ENCODE measurements at places on chromosomes 6 and 20.
A peak's percentile ranks its signal among the peaks of the same experiment; 100 is the strongest.

DNA sequence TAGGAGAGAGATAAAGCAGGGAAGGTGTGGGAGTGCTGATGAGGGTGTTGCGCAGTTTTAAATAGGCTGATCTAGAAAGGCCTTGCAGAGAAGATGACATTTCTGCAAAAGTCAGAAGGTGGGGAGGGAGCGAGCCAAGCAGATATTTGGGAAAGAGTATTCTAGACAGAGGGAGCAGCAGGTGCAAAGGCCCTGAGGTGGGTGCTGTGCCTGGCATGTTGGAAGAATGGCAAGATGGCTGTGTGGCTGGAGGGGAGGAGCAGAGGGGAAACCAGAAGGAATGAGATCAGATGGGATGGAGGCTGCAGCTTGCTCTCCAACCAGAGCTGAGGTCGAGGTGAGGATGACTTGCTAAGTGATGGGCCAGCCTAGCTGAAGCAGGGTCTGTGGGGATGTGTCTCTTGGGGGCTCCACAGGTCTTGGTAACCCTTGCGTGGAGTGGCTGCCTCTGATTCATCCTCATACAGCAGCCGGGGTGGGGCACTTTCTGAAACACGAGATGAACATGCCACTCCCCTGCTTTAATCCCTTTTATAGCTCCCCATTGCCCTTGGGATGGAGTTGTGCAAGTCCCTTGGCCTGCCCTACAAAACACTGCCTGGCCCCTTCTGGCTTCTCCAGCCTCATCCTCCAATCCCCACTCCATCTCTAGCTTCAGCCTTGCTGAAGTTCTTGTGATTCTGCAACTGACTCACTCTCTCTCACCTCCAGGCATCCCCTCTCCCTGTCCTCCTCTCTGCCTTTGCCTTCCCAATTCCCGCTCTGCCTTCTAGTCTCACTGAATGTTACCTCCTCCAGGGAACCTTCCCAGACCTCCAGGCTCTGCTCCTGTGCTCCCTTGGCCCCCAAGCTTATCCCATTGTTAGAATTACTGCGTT lies 94.1 kb downstream of the CDH22 start:
- no peak for DNase-seq

- DNase-seq, result no peak
Measured at GRCh38 chr6:18324706-18325042, 60.3 kb upstream of the DEK start.

- no peak for DNase-seq
Measured at GRCh38 chr20:23165307-23165750, 79.2 kb upstream of the CD93 start.

- no peak for DNase-seq
Measured at GRCh38 chr6:161374971-161375873, 101.4 kb upstream of the AGPAT4 start.

GRCh38 chr20:58669287-58670006 lies 18.4 kb downstream of the STX16 start:
- no peak for DNase-seq

DNA sequence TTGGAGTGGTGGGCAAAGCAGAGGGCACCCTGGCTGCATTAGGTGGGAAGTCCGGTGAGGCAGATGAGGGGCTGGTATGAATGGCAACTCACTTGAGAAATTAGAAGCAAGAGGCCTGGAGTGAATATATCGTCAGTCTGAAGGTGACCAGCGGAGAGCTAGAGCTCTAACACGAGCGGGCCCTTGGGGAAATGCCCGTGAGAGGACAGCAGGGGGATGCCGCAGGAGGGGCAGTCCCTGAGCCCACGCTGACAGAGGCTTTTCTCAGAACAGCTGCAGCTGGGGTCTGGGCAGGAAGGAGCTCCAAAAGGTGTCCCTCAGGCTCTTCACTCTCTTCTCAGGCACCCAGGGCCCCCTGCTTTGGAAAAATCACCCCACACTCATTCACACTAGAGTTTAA lies 32.0 kb upstream of the CD93 start:
- DNase-seq, result no peak

GRCh38 chr6:141682391-141682790 lies 450.3 kb upstream of the GJE1 start:
- DNase-seq, result no peak

DNA sequence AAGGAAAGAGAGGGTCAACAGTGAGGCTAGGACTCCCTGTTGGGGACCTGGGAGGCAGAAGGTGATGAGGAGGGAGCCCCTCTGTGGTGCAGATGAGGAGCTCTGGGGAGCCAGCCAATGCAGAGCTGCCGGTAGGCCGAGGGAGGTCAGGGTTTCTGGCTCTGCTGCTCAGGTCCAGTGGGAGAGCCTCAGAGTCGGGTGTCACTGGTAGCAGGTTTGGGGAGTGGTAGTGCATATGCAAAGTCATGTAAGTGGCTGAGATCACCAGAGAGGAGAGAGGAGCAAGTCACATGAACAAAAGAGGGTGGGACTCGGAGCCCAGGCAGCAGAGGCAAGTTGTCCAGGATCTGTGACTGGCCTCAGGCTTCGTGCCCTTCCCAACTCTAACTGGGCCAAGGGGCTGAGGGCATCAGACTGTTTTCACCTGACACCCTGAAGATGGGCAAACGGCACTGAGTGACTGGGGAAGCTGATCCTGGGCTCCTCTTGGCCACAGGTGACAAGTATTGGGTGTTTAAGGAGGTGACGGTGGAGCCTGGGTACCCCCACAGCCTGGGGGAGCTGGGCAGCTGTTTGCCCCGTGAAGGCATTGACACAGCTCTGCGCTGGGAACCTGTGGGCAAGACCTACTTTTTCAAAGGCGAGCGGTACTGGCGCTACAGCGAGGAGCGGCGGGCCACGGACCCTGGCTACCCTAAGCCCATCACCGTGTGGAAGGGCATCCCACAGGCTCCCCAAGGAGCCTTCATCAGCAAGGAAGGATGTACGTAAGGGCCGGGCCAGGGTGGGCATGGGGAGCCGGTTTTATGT lies 6.6 kb downstream of the MMP24OS start:
- DNase-seq, result no peak

DNA sequence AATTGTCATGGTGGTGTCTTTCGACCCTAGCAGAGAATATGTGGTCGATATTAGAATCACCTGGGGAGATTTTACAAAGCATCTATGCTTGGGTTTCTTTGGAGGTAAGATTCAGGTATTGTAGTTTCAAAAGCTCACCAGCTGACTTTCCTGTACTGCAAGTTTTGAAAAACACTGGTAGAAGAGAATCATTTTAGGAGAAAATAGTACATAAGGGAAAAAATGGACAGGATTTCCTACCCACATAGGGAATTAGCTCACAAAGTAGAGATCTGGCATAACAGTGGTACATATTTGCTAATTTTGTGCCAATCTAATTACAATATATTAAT lies 27.4 kb upstream of the ABT1 start:
- DNase-seq, result no peak

GRCh38 chr20:62637110-62637509 lies 5.2 kb upstream of the SLCO4A1 start:
- DNase-seq, result no peak

GRCh38 chr6:41917528-41917927 lies 3.4 kb downstream of the MED20 start:
- peak; percentile 90 for DNase-seq
